ENCODE measurements at places on chromosomes 5 and 9. TPM values are rescaled to one million over a fixed set of nuclear protein-coding genes. Genes with fewer than 3 reads are reported as not detected.
A peak's percentile ranks its signal among the peaks of the same experiment; 100 is the strongest.

- DNase-seq: no peak
Measured at GRCh38 chr5:112973036-112973435, 3.6 kb upstream of the DCP2 start.

DNA sequence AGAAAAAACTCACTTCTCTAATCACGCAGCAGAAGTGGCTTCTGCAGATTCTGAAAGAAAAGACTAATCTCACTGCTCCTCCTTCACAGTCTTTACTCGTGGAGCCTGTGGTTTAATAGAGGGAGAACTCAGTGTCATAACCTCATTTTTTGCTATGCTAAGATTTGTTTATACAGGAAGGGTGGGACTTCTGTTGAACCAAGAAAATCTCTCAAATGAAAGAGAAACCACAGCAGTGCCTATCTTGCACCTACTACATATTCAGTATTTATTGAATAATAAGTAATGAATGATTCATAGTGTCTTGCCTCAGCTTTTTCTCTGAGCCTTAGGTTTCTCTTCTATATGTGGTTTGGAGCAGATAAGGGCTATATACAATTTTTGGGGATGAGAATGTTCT, 136.1 kb upstream of the DMAC1 start:
- no peak for DNase-seq

- DNase-seq: peak; percentile 99
Measured at GRCh38 chr5:155402927-155403640, 389.5 kb downstream of the KIF4B start.

DNA sequence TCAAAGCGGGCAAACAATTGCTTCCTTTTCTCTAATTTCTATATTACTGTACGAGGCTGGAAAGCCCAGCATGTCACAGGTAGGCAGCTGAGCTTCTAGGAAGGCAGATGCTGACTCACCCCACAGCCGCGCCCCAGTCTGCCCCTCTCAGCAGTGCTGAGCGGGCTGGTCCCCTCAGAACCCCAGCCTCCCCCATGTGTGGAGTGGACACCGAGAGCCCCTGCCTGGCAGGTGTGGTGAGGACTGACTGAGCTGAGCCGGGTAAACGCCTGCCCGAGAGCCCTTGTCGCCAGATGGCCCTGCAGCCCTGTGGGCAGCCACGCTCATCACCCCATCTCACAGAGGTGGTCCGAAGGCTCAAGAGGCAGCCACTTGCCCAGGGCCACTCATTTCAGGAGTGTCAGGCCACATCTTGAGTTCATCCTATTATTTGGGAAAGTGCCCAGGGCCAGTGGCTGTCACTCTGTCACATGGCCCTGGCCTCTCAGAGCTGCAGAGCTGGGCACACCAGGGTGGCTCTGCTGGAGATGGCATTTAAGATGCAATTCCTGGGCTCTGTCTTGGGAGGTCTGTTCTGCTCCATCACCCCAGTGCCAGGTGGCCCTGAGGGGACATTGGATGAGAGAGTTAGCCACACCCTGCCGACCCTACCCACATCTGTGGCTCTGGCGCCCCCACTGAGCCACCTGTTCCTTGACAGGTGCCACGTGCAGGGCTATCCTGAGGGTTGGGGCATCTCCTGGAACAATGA, 12.4 kb downstream of the CARD19 start:
- DNase-seq: no peak

DNA sequence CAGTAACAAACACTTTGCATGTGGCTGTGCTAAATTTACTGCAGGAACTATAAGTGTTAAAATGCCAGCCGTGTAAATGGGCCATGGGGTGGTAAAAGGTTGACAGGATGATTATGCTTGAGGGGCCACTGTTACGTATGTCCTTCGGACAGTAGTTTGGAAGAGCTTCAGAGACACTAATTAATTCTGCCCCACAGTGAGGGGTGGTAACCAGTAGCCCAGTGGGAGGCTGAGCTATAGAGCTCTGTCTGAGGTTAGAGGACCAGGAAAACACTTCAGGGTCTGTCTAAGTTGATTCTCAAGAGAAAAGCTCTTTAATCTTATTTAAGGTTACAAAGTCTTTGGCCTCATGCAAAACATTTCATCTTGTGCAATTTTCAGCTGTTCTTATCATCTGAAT, 176.6 kb downstream of the DMRTA1 start:
- DNase-seq: no peak

GRCh38 chr5:176362233-176362490, 598 bp upstream of the KIAA1191 start:
- no peak for DNase-seq

DNA sequence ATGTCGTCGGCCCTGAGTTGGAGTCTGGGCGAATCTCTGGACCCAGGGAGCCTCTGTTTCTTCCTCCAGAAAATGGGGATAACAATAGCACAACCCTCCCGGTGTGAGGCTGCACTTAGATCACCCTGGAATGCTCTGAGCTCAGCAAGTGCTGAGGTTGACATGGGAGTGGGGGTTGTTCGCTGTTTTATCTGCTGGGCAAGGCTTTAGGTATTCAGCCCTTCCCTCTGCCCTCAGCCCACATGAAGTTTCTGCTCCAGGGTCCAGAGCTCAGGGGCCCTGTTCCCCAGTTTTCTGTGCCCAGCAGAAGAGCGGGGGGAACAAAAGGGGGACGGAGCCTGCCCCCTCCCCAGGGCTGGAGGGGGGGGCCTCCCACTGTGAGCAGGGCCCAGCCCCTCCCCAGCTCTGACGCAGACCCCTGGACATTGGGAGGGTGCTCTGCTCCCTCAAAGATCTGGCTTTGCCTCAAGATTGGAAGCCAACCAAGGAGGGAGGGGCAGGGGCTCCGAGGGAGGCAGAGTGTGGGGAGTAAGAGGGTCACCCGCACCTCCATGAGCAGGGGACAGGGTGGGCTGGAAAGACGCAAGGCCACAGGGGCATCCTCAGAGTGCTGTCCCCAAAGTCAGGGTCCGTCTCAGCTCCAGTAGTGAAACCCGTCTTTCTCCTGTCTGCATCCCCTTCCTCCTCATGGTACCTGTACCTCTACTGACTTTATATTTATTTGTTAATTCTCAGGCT, 215.6 kb downstream of the C9orf50 start:
- no peak for DNase-seq

DNA sequence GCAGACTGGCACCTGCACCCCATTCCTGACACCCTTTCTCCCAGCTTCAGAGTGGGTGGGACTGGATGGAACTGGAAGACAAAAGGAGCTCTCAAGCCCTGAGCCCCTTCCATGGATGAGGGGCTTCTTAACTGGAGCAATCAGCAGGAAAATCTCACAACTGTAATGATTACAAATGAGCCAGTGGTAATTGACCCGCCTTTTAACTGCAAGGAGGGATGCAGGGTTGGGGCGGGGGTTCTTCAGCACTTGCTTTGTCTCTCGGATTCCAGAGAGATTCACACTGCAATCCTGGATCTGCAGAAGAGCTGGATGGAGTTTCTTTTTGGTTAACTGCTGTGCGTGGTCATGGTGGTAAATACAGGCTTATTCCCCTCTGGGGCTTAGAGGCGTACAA, 160.1 kb upstream of the SHB start:
- DNase-seq: no peak

DNA sequence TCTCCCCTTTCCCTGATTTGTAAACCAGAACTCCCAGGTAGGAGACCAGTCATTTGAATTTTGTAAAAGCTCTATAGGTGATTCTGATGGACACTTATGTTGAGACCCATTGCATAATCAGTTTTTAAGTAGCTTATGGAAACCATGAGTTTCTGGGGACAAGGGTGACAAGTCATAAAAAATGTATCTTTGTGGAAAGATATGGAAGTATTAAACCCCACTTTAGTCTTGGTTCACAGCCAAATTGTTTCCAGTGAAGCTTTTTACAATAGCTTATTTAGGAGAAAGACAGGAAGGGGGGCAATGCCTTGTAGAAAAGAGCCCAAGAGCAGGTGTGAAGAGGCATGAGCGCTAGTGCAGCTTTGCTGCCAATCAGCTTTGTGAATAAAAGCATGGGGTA, 453 bp upstream of the CCL28 start:
- DNase-seq: no peak

- no peak for DNase-seq
Measured at GRCh38 chr5:72955143-72955767, 586 bp upstream of the FCHO2 start.

DNA sequence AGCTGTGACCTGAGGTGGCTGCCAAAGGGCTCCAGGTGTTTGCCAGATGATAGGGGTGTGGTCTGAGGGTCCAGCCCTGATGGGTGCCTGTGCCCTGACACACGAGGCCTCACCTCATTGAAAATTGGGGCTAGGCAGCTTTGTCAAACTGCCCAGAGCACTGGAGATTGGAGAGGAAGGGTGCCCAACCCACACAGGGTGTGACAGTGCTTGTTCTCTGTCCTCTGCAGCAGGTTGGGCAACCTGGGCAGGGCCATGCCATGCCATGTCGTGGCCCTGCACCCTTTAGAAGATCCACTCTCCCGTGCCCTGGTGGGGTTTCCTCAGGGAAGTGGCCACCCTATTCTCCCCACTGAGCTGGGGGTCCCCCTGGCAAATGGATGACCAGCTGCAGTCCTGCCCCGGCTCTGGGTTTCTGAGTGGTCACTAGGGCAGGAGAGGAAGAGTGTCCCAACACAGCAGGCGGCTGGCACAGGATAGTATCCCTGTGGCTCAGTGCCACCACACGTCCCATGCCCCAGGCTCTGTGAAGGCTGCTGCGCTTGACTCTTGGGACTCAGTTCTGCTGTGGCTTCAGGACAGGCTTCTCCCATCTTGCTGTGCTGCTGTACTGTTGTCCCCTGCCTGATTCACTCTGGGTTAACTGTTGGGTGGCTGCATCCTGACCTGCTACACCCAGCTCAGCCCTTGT, 100.8 kb upstream of the PITX1 start:
- no peak for DNase-seq

- DNase-seq: no peak
Measured at GRCh38 chr5:63135291-63135690, 556.7 kb downstream of the LRRC70 start.

DNA sequence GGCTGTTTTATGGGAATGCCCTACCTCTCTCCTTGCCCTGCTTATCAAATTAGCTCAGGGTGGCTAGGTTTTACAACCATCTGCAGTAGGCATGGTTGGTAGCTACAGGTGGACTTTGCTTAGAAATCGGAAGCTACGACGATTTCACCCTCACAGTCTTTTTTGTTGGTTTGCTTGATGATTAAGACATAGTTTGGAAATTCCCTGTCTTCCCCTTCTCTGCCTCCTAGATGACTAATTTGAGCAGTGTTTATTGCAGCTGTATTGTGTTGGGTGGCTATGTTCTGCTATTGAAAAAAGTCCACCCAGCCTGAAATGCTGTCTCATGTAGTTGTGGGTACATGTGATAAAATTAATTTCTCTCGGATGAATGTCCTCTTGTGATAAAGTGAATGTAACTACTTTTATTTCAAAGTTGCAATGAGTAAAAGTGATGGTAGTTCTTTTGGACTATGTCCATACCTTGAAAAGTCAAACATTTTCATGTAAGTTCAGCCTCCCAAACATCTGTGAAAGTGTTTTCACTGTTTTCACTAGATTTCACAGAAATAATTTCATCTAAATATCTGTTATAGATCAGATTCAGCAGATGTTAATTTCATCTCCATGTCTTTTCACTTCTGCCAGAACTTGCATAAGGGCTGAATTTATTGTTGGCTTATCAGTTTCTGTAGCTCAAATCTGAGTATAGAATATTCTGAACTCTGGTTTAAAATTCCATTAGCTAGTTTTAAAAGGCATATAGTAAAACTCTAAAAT, 37.3 kb upstream of the FYB1 start:
- DNase-seq: peak; percentile 96

- no peak for DNase-seq
Measured at GRCh38 chr9:111948951-111949350, 52.3 kb downstream of the UGCG start.

DNA sequence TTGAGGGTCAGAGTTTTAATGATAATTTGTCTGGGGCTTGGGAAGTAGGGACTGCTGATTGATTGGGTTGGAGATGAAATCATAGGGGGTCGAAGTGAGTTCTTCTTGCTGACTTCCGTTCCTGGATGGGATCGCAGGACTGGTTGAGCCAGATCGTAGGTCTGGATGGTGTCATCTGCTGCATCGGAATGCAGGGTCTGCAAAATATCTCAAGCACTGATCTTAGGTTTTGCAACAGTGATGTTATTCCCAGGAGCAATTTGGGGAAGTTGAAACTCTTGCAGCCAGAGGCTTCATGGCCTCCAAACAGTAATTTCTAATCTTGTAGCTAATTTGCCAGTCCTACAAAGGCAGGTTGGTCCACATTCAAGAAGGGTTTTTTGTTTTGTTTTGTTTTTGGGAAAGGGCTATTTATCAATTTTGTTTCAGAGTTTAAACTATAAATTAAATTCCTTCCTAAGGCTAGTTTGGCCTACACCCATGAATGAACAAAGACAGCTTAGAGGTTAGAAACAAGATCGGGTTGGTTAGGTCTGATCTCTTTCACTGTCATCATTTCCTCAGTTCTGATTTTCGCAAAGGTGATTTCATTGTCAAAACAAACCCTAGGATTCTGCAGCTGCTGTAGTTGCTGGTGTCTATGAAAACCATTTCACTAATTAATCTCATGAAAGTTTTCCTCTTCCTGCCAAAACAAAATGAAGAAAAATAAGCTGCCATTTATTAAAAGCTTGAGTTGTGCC, 388.0 kb downstream of the TMEM232 start:
- DNase-seq: no peak

DNA sequence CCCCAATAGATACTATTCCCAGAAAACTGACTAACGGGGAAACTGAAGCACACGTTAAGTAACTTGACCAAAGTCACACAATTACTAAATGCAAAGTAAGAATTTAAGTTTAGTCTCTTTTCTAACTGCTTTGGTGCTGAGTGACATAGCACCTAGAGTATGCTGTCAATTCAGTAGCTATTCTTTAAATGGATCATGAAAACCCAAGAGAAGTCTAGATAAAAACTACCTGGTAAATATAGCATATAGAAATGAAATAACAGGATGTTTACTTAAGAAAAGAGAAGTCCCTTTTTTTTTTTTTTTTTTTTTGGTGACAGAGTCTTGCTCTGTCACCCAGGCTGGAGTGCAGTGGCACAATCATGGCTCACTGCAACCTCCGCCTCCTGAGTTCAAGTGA, 129.2 kb downstream of the PDE4D start:
- DNase-seq: no peak

GRCh38 chr9:114078021-114078780, at the start of gene AMBP:
Gene AMBP (minus strand): TSS chr9:114078300. CDS start chr9:114078209, 91 bp downstream.
- DNase-seq: no peak

- no peak for DNase-seq
Measured at GRCh38 chr5:50564558-50564957, 101.9 kb upstream of the PARP8 start.

- no peak for DNase-seq
Measured at GRCh38 chr5:97842687-97843086, 659.6 kb upstream of the RIOK2 start.

GRCh38 chr9:18596920-18597319, 123.0 kb downstream of the ADAMTSL1 start:
- peak; percentile 65 for DNase-seq

The KIF20A gene
- 0.67 TPM for total RNA-seq

The CPLANE1 gene
- total RNA-seq: 38.2 TPM

The LIX1 gene
- not detected for total RNA-seq

The MEIKIN gene
- total RNA-seq: not detected

The INSYN2B gene
- total RNA-seq: 8.7 TPM

The EFCAB9 gene
- not detected for total RNA-seq

The DEPDC1B gene
- 17.9 TPM for total RNA-seq

The CREBRF gene
- total RNA-seq: 17.2 TPM

The IGFBPL1 gene
- not detected for total RNA-seq

The GDNF gene
- total RNA-seq: 1.0 TPM

The WNT8A gene
- total RNA-seq: not detected

The HTR1A gene
- total RNA-seq: not detected

The PDLIM7 gene
- total RNA-seq: 235 TPM

Data from mammary epithelial cell (primary cell).